ENCODE measurements at places on chromosomes 12 and 14.
A peak's percentile ranks its signal among the peaks of the same experiment; 100 is the strongest.

DNA sequence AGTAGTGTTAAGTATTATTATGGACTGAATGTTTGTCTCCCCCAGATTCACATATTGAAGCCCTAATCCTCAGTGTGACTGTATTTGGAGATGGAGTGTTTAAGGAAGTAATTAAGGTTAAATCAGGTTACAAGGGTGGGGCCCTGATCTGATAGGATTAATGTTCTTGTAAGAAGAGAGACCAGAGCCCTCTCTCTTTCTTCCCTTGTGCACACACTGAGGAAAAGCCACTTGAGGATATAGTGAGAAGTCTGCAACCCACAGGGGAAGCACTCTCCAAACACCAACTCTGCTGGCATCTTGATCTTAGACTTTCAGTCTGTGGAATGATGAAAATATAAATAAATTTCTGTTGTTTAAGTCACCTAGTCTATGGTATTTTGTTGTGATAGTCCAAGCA lies 2.2 kb upstream of the KLRG1 start:
- DNase-seq, result no peak

GRCh38 chr14:47744155-47744554 lies 68.8 kb upstream of the MDGA2 start:
- DNase-seq, result no peak

- no peak for DNase-seq
Measured at GRCh38 chr14:102729268-102729667, 48.0 kb upstream of the TRAF3 start.

DNA sequence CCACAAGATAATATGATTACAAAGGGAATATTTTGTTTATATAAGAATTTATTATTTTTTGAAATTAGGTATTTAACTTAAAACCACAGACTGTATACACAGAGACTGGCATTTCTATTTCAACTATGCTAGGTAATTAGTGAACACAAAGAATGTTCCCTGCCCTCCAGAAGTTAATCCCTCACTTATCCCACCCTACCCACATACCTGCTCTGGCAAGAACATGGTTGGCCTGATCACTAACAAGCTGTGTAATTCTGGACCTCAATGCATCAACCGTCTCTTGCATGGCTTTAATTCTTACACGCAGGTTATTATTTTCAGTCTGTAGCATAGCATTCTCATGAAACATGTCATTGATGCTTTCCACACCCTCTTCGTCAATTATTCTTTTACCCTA lies 85.9 kb downstream of the KIF21A start:
- DNase-seq, result no peak

- peak; percentile 93 for DNase-seq
Measured at GRCh38 chr14:102893452-102893851, 29.0 kb upstream of the AMN start.

DNA sequence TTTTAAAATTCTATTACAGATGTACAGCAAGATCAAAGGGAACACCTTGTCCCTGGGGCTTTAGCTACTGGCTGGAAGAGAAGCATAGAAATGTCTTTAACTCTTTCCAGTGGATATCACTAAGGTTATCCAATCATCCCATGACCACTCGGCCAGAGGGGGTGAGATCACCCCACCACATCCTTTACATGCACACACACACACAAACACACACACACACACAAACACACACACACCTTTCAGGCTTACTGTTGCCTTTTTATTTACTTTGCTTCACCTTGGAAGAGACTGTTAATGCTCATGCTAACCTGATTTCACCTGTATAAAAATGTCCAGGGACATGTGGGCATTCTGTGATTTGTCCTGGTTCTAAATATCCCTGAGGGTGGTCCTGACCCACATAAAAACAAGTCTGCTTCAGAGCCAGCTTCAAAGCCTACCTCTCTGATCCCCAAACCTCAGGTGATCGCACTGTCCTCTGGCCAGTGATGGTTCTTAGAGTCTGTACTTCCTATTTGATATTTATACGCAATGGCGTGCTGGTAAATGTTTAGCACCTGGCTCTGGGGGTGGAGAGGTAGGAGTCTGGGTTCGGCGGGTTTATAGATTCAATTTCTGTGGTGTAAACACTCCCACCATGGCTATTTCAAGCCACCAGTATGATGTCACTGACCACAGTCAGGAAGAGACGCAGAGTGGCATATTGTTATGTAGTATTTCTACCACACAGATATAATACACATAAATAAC lies 166.1 kb upstream of the EEA1 start:
- DNase-seq, result no peak

GRCh38 chr14:31106768-31107167 lies 80.6 kb upstream of the STRN3 start:
- DNase-seq, result no peak

- DNase-seq, result no peak
Measured at GRCh38 chr12:91040096-91040755, 17.6 kb downstream of the KERA start.

- DNase-seq, result no peak
Measured at GRCh38 chr14:76644855-76645518, 116.3 kb upstream of the VASH1 start.

GRCh38 chr12:106113824-106114446 lies 24.8 kb downstream of the NUAK1 start:
- DNase-seq, result no peak

DNA sequence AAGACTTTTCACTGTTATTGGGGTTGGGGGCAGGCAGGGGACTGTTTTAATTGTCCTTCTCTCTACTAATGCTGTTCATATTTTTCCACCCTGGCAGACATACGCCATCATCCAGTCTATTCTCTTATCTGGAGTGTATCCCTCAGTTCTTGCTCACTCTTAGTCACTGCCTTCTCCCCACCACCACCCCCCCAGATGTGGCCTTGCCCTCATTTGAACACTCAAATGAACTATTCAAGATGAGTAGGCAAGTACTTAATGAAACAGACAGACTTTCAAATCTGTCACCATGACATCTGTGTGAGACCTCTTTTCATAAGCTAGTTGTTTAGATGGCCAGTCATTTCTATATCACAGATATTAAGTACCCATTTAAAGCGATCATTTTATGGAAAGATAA lies 10.1 kb downstream of the NUDT4 start:
- no peak for DNase-seq

- no peak for DNase-seq
Measured at GRCh38 chr12:49413796-49414195, 46.5 kb downstream of the SPATS2 start.

GRCh38 chr14:61268812-61269211 lies 12.3 kb downstream of the TMEM30B start:
- DNase-seq, result no peak
